ENCODE measurements at places on chromosomes 6 and 20. TPM values are rescaled to one million over a fixed set of nuclear protein-coding genes. Genes with fewer than 3 reads are reported as not detected.

DNA sequence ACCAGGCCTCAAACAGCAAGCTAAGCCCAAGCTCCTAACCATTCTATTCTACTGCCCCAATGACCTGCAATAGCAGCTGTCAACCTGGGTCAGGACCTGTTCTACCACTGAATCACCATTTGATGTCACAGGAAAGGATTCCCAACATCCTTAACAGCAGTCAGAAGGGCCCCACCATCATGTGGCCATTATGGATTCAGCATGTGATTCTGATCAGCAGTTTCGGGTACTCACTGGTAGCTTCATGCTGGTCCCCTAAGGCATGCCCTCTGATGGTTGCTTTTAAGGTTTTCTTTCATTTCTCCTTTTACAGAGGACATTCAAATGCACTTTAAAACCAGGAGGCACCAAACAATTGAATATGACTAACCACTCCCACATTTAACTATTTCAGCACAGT is 37.3 kb upstream of the MAP7 start:
- no peak for DNase-seq

GRCh38 chr20:30812739-30813411 is 444.6 kb upstream of the DEFB115 start:
- DNase-seq = no peak

GRCh38 chr6:40573221-40573620 is 13.9 kb downstream of the LRFN2 start:
- no peak for DNase-seq

- DNase-seq = no peak
Observed at GRCh38 chr6:42698217-42698616, 24.2 kb downstream of the PRPH2 start.

- DNase-seq = no peak
Observed at GRCh38 chr20:19699180-19699971, 58.7 kb upstream of the RIN2 start.

GRCh38 chr6:139349464-139350020 is 24.9 kb downstream of the CITED2 start:
- DNase-seq = no peak

DNA sequence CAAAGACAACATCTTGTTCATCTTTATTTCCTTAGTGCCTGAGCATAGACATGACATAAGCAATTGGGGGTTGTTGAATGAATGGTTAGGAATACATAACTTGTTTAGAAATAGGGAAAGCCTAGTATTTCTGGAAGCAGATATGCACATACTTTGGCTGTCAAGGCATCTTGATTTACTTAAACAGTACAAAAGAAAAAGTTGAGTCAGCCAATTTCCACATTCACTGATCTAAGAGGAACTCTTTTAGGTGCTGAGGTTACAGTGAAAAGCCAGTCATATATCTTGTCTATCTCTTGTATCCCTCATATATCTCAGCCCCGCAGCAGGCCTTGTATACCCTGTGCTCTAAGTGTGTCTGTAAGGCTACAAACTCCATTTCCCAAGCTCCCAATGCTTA is 11.6 kb downstream of the ZKSCAN4 start:
- no peak for DNase-seq

DNA sequence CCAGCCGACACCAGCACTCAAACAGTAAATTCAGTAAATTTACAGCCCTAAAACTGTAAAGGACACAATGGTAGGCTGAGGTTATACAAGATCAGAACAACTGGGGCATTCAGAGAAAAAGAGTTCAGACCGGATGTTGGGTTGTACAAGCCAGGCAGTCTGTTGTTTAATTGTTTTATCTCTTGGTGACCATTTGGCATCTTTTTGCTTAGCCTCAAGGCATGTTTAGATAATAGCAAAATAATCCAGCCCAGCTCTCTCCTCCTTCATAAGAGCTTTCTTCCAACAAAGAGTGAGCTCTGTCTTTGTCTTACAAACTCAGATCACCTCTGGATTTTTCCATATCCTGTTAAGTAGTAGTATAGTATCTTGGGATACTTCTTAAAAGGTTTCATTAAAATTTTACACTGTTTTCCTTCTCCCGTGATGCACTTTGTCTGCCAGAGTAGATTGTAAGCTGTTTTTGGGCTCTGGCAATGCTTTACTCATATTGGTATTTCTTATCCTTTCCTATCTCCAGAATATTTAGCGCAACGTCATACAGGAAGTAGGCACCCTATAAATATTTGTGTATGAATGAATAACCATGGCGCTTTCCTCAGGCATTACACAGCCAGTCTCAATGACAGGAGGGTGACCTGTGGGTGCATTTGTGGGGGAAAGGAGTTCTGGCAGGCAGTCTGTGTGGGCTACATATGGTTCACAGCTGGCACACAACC is 35.6 kb upstream of the TRAM2 start:
- DNase-seq = no peak

- no peak for DNase-seq
Observed at GRCh38 chr6:38370653-38371601, 268.8 kb downstream of the BTBD9 start.

DNA sequence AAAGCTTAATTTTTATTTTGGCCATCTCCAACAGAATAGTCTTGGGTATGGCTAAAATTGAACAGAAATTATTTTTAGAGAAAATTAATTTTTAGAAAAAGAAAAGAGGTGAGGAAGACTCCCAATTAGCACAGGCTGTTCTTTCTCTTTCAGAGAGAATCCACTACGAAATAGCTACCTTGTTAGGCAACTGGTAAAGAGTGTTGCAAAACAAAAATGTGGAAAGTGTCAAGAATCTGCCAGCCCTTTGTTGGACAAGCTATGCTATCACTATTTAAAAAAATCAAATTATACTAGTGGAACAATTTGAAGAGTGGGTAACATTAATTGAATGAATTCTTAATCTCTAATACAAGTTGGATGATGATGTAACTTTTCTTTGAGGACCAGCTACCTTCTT is 19.2 kb upstream of the ZSCAN9 start:
- no peak for DNase-seq

DNA sequence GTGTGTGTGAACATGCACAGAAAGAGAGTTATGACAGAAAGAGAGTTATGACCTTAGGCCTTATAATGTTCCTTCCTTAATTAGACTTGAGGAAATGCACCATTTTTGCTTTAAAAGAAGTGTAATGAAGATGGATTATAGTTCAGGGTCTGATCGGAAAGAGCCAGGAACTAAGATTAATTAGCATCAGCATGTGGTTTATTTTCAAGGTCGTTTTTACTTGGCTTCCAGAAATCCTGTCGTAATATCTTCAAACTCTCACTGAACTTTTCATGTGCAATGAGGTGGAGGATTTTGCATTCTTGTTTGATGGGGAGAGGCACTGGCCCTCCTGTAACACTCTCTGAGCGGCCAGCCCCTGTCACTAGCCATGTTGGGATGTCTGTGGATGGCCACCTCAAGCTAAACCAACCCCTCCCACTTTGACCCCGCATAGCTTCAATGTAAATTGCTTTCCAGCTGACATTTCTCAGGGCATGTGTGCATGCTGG is 116.8 kb downstream of the CDC5L start:
- no peak for DNase-seq

DNA sequence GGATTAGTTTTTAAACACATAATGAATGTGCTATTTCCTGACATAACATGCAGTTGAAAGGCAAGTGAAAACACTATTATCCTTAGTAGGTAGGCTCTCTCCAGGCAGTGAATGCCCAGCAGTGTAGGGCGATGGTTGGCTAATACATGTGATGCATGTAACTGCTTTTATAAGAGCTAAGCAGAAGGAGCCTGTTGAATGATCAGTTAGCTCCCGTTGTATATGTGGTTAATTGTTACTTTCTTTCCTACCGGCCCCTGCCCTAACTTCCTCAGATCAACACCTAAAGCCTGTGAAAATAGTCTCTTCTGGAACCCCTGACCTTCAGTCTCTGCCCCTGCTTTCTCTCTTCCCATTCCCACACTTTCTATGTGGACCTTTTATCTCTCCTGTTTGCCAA is 10.5 kb downstream of the SOX4 start:
- DNase-seq = no peak

DNA sequence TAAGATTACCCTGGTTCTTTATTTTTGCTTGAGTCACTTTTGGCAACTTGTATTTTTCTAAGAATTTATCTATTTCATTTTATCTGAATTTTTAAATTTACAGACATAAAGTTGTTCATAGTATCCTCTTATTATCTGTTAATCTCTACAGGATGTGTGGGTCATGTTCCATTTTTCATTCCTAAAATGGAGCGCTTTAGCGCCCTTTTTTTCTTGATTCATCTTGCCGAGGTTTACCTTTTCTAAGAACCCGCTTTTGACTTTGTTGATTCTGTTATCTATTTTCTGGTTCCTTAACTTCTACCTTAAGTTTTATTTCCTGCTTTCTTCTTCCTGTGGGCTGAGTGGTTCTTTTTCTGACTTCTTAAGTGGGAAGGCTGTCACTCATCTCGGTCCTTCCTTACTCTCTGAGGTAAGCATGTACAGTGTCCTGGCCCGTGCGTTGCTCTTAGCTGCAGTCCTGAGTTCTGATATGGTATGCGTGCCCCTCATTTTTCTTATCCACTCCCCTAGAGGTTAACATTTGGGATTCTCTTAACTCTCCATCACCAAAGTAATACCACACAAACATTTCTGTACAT is 399.8 kb downstream of the CDC5L start:
- DNase-seq = no peak

- DNase-seq = no peak
Observed at GRCh38 chr6:107740496-107741190, 83.5 kb downstream of the SCML4 start.

DNA sequence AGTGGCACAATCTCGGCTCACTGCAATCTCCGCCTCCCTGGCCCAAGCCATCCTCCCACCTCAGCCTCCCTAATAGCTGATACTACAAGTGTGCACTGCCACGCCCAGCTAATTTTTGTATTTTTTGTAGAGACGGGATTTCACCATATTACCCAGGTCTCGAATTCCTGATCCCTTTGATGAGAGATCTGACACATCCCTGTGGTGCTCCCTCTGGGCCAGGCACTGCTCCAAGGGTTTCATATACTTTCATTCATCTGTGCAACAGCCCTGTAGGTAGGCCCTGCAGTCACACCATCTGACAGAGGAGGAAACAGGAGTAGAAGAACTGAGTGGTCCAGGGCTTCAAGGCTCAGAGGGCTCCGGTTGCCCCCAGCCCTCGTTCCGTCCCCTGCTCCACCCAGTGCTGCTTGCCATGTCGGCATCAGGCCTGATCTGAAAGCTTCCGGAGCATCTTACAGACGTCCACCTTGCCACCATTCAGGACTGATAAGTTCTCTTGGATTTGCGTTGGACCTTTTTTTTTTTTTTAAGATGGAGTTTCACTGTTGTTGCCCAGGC is 3.3 kb downstream of the ZGPAT start:
- no peak for DNase-seq

- DNase-seq = no peak
Observed at GRCh38 chr6:167152862-167153261, 4.9 kb downstream of the GPR31 start.

GRCh38 chr6:1862411-1862810 is 252.7 kb downstream of the FOXC1 start:
- DNase-seq = no peak

DNA sequence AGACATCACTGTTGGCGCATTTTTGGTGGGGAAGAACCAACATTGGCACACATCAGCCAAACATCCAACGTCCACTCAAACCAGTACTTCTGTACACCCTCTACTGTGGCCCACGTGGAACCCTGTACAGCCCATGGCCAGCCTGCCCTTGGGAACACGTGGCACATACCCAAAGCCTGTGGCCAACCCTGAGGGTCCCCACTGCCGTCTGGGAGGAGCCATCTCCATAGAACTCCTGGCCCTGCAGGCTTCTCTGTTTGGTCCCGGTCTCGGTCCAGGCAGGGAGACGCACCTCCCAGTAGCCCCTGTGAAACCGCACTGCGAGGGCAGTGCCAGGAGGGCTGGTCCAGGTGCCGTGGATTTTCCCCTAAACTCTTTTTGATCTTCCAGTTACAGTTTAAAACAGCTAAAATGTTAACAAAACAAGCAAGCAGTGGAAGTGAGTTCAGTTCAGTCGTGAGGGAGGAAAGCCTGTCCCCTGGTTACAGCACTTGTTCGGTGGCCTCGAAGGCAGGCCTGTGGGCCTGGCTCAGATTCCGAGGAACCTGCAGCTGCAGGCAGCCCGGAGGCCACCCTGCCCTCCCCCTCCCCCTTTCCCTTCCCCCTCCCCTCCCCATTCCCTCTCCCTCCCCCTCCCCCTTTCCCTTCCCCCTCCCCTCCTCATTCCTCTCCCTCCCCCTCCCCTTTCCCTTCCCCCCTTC is 233.7 kb downstream of the DLL1 start:
- DNase-seq = no peak

DNA sequence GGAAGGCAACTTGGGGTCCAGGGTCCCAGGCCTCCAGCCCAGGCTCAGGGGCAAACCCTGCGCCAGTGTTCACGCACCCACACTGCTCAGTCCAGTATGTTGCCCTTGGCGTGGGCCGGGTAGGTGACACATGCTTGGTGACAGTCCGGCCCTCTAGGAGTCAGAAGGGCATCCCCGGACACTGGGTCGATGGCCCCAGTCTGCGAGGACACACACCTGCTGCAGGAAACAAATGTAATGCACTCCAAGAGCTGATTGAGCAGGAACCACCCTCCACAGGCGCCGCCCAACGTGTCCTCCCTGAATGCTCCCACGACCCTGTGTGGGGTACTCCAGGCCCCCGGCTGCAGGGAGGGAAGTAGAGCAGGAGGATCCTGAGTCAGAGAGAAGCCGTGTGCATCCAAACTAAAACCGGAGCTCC is 160.7 kb downstream of the DLL1 start:
- DNase-seq = no peak

- DNase-seq = no peak
Observed at GRCh38 chr6:82080767-82081166, 166.8 kb downstream of the IBTK start.

GRCh38 chr20:57540890-57541580 is 16.1 kb upstream of the CTCFL start:
- DNase-seq = no peak

DNA sequence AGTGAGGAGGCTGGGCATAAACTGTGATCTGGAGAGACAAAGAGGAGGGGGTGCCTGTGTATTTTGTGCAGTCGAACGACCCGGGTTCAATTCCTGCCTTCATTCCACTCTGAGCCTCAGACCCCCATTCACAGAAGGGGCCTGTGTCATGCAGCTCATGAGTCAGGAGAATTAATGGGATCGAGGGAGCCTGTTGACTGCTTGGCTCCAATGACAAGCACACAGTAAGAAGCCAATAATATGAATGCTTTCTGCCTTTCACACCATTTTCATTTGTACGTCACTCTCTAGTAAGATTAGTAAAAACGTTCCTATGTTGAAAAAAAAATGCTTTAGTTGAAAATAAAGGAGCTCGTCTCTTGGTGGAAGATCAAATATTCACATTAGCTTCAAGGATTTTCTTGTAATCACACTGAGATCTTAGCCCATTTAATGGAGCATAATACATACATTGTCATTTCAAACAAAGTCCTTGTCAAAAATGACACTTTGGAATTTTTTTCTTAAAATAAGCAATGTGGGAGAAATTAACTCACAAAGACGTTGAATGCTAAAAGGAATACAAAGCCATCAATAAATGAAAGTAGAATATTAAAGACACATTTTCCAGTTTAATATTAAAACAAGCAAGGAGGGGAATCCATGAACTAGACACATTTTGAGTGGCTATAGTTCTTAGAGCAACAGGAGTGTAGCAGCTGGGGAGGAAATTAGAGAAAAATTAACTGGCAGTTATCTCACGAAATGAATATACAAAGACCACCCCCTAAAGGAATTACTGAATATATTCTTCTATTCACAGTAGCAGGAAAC is 246.7 kb upstream of the AFDN start:
- no peak for DNase-seq

TMEM74B gene
- 18.3 TPM for total RNA-seq

RXRB gene
- total RNA-seq = 33.9 TPM

PSMB8 gene
- total RNA-seq = 2.9 TPM

SLC4A11 gene
- 1.1 TPM for total RNA-seq

C6orf15 gene
- total RNA-seq = not detected

MUC22 gene
- total RNA-seq = not detected

CALHM4 gene
- total RNA-seq = not detected

OR2J1 gene
- total RNA-seq = not detected

SRSF12 gene
- total RNA-seq = not detected
